ENCODE measurements at places on chromosomes 3 and 15.

DNA sequence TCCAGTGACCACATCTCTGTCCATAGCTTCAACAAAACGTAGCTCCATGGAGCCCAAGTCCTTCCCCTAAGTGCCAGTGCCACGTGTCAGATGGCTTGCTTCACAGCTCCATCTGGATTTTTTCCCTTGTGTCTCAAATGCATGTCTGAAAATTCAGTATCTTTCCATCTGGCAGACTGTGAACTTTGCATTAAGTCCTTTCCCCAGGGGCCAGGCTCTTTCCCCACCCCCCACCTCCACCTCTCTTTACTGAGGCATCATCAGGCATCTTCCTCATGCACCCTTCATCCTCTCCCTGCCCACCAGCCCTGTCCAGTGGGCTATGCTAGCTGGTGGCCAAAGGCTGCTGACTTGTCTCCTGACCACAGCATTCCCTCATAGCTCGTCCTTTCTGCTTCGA is 53.7 kb downstream of the PDIA5 start:
- DNase-seq, result no peak

- no peak for DNase-seq
Observed at GRCh38 chr15:89554247-89554646, 21.0 kb upstream of the TICRR start.

DNA sequence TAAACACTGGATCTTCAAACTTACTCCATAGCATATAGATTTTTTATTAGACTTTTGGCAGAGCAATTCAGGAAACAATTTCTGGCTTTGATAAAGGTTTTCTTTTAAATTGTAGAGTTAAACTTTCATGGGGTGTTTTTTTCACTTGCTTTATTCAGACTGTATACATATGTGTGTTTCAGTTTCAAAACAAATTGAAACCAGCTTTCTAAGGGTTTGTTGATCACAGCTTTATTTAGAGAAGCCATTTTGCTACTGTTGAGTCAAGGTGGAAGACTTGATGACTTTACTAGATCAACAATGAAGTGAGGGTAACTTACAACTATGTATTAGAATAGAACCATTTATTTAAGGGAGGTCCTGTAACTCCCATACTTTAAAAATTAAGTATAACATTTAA is 6.2 kb downstream of the UBE2E1 start:
- DNase-seq, result no peak

DNA sequence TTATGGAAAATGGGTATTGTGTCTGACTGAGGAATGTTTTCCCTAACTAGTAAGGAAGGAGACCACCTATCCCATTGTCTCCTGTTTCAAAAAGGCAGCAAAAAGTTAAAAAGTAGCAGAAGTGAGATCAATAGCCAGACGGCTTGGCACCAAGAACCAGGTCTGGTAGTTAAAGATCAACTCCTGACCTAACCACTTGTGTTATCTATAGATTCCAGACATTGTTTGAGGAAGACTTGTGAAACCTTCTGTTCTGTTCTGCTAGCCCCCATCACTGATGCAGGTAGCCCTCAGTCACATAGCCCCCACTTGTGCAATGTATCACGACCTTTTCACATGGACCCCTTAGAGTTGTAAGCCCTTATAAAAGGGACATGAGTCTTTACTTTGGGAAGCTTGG is 46.3 kb upstream of the C2CD4B start:
- no peak for DNase-seq

Measured in natural killer cell treated with Interleukin-12 subunit alpha and Interleukin-12 subunit beta and Interleukin-15 and Interleukin-18, amount 100 ng/mL, for 72 hours (primary cell).